ENCODE measurements at places on chromosomes 5 and 9.

DNA sequence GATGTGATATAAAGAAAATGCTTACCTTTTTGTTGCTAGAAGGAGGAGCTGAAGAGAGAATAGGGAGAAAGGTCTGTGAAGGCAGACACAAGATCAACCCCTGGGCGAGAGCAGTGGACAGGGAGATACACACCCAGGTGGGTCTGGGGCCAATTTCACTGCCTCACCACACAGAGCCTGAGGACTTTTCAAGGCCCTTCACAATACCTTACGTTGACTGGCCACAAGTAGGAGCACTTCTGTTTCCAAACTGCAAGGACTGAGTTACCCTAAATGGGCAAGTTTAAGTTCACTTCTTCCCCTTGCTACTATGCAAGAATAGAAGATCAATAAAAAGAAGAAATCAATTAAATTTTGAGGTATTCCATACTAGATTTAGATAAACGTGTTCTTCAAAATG lies 174.5 kb upstream of the SLC12A2 start:
- no peak for DNase-seq

- DNase-seq, result no peak
Observed at GRCh38 chr9:88313364-88314220, 74.7 kb upstream of the SPIN1 start.

DNA sequence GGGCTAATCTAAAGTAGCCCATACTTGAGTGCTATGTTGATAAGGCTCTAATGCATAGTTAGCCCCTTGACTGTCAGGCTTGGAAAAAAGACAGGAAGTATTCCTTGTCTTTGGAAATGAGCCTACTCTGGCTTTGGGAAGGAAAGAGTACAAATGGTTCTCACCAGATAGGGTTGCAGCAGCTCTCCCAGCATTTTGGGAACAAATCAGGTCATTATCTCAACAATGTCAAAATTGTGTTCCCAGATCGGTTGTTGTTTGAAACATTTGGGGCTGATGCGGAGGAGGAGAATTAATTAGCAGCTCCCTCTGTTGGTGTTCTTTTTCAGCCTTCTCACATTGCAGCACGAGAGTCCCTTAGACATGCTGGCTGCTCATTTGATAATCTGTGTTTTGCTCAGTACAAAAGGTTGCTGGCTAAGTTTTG lies 294.7 kb upstream of the DMRT1 start:
- DNase-seq, result no peak

DNA sequence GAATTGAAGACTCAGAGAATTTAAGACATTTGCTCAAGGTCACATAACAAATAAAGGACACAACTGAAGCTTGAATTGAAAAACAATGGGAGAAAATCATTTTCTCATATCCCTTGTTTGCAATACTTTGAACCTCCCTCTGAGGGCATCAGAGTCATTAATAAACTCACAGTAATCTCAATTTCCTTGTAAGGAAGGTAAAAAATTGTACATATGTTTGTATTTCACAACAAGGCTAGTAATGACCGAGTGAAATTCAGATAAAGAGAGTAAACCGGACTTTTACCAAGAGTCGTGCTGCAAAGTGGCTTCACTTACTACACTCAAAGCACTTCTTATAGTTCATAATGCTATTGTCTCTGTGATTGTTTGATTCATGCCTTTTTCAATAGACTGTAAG lies 665.0 kb downstream of the NR2F1-AS1 start:
- DNase-seq, result no peak

DNA sequence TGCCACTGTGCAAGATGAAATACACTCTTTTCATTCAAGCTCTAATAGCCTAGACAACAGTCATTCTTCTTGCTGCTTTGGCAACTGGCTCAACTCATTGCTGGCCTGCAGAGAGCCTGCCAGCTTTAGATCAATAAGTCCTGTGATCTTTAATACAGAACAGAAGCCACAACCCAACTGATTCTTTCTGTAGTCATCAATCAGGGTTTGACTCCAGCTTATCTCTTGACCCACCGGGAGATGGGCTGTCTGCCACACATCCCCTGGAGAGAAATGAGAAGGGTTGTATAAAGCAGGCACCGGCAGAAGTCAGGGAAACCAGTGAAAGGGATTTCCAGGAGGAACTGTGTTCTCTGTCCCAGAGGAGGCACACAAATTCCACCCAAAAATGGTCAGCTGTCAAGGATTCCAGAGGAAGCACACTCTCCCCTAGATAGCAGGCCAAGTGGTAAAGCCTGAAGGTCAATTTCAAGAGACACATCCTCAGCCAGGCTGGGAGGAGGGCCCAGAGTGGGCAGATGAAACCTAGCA lies 24.5 kb downstream of the LHFPL2 start:
- DNase-seq, result no peak

GRCh38 chr5:133873449-133873848 lies 95.0 kb downstream of the C5orf15 start:
- DNase-seq, result no peak
